ENCODE measurements at places on chromosomes 2 and 18.

GRCh38 chr2:101608408-101609310 is 88.8 kb upstream of the MAP4K4 start:
- DNase-seq: no peak

DNA sequence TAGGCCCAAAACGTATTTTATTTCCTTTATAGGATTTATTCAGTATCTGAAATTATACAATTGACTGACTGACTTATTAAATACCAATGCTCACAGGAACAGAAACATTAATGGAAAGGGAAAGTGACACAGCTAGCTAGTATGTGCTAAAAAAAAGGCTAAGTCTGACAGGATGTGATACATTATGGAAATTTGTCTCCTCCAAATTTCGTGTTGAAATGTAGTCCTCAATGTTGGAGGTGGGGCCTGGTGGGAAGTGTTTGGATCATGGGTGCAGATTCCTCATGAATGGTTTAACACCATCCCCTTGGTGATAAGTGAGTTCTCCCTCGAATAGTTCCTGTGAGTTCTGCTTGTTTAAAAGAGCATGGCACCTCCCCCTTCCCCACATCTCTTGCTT is 70.6 kb upstream of the WDR75 start:
- DNase-seq: no peak

- no peak for DNase-seq
Measured at GRCh38 chr18:76984193-76985155, 148.1 kb downstream of the MBP start.

DNA sequence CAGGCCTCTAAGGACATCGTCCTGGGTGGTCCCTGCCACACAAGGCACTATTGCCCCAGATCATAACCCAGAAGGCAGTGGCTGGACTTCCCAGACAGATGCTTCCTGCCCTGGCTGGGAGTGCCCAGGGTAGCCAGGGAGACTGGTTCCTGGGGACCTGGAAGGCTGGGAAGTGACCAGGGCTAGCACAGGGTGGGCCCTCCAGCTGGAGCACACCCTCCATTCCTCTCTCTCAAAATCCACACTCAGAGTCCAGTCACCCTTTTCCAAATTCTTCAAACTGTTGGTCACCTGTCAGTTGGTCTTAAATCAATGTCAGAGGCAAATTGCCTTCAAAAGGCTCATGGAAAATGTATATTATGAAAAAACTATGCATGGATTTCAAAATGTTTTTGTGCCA is 11.6 kb upstream of the TUBB6 start:
- no peak for DNase-seq

DNA sequence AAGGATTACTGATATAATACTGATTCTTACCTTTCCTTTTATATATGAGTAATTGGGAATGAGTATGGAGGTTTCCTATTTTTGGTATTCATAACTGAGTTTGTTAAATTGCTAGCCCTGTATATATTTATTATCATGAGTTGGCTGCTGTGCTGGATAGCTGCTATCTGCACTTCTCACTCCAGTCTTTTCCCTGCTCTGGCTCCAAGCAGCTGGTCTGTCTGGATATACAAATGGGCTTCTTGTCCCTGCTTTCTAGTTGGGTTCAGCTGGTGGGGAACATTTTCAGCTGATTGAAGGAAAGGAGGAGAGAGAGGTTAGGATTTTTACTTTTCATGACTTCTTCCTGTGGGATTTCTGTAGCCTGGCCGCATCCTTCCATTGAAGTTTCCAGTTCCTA is 41.2 kb downstream of the AGFG1 start:
- DNase-seq: no peak

- no peak for DNase-seq
Measured at GRCh38 chr2:124836416-124836815, 811.3 kb downstream of the CNTNAP5 start.

GRCh38 chr2:43343573-43344304 is 117.3 kb upstream of the ZFP36L2 start:
- no peak for DNase-seq

- no peak for DNase-seq
Measured at GRCh38 chr2:9225806-9226205, 19.2 kb downstream of the ASAP2 start.

- peak; percentile 32 for DNase-seq
Measured at GRCh38 chr2:113370478-113371091, 66.9 kb upstream of the ZNG1B start.

GRCh38 chr18:13513481-13513880 is 212.9 kb downstream of the FAM210A start:
- no peak for DNase-seq

DNA sequence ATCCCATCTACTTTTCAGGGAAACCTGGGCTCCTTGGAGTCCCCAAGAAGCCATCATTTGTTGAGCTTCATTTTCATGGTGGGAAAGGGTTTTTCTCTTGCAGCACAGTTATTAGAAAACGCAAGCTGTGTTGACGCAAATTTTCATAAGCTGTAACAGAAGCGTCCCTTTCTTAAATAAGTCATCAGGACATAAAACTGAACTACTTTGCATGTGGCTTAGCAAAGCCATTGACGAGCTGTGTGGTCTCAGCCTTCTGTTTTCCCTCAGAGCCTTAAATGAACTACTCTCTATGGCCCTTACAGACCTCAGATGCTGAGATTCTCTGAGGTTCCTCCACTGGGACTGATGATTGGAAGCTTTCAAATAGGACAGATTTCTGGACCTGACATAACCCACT is 85.1 kb downstream of the ARL4C start:
- no peak for DNase-seq

DNA sequence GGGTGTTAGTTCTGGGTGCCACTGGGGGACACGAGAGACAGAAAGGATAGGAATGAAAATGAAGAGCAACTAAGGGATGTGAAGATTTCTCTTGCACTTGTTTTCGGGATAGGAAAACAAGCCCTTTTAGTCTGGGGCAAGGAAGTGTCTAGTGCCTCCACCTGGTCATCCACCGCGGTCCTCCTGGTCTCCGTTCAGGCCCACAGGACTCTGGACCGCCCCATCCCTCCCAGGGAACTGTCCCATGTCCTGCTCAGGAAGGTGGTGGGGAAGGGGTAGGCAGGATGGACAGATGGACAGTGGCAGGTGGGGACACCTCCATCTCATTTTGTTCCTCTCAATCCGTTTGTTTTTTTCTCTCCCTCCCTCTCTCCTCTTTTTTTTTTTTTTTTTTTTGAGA is 45.9 kb downstream of the AGAP1 start:
- DNase-seq: no peak

DNA sequence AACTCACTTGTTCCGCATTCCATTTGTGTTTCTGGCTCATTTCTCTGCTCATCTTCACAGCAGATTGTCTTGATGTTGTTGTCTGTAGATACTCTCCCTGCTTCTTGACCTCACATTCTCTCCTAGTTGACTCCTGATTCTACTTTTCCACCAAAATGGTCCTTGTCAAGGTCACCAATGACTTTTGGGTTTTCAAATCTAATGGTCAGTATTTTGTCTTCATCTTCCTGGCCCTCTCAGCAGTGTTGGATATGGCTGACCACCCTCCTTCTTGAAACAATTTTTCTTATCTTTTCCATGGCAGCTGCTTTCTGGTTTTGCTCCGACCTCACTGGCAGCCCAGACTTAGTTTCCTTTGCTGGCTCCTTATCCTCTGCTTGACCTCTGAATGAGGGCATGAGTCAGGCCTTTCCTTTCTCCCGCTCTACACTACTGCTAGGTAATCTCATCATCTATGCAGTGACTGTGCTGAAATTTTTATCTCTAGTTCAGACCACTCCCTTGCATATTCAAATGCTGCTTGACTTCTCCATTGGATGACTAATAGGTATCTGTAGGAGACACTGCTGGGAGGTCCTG is 386.6 kb upstream of the SPRED2 start:
- DNase-seq: no peak

DNA sequence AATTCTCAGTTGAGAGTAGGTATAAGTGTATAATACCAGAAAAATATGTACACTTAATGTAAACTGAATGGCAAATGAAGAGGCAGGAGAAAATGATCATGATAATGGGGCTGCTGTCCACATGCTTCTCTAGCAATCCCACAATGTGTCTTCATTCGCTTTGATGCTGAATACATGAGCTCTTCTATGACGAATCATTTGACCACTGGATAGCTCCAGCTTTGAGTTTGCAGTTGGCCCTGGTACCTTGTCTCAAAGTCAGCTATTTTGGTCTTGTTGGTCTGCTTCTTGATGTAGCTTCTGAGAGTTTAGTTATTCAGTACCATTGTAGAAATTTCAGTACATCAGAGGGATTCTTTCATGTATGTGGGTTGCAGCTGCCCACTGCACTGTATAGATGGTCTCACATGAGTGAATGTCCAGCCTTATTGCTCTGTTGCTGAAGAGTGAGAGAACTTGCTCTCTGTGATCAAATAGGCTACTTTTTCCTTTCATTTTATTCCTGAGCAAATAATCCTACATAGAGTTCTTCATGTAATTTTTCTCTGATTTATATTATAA is 105.1 kb downstream of the TTC27 start:
- no peak for DNase-seq

- DNase-seq: no peak
Measured at GRCh38 chr18:9530226-9531009, 55.1 kb downstream of the RALBP1 start.

GRCh38 chr2:9617749-9618148 is 13.0 kb downstream of the YWHAQ start:
- DNase-seq: no peak

GRCh38 chr18:78992041-78993011 is 12.7 kb downstream of the SALL3 start:
- no peak for DNase-seq

Data from stimulated activated CD4-positive, alpha-beta T cell treated with anti-CD3 and anti-CD28 coated beads, TNF-alpha, amount 100 ng/mL, for 1 hour (primary cell).